ENCODE measurements at places on chromosomes 1 and 21. TPM values are rescaled to one million over a fixed set of nuclear protein-coding genes. Genes with fewer than 3 reads are reported as not detected.

FCRL6 gene
- 1.5 TPM for total RNA-seq

TEKT2 gene
- total RNA-seq, result not detected

KIF14 gene
- 9.3 TPM for total RNA-seq

ADGRL4 gene
- not detected for total RNA-seq

- no peak for DNase-seq
- H3K27ac ChIP-seq, result no peak overlapping the region
- no peaks in the 10 kb centered on the region for H3K27me3 ChIP-seq
- H3K4me1 ChIP-seq, result no peaks in the 10 kb centered on the region
Observed at GRCh38 chr1:44076066-44076465, 42.6 kb upstream of the KLF17 start.

DNA sequence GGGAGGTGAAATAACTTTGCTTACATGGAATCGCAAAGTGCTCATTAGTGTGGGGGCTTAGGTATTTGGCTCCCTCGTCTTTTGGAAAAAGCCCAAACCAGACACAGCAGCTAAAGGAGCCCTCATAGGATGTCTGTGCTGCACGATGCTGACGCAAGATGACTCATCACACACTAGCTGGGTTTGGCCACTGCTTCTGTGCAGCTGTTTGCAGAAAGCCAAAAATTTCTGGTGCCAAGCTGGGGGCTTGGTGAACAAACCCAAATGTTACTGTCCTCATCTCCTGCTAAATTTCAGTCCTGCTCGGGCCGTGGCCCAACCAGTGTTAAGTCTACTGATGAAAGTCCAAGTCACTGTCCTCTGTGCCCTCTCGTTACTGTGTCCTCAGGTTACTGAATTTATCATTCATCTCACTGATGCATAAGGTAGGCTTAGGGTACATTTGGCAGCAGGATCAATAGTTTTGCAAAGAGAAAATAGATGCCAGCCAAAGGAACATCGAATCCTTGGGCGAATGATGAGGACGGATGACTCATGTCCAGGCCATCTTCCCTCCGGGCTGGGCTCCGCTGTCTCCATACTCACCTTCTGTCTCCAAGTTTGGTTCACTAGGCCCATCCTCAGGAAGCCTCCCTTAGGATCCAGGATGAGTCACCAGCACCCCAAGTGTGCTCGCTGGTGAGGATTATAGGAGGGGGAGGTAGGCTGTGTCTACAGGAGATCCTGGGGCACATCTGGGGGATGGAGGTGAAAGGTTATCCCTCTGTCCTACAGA lies 177.7 kb downstream of the ADSS2 start:
- H3K36me3 ChIP-seq, result no peaks in the 10 kb centered on the region
- H3K27me3 ChIP-seq, result no peaks in the 10 kb centered on the region
- DNase-seq, result no peak
- H3K27ac ChIP-seq, result no peak overlapping the region
- H3K4me3 ChIP-seq, result no peak overlapping the region

GRCh38 chr1:30864681-30865080 lies 43.9 kb downstream of the SDC3 start:
- no peak for DNase-seq
- no peak overlapping the region for H3K4me3 ChIP-seq
- peaks cover 5% of the 10 kb centered on the region for H3K4me1 ChIP-seq

DNA sequence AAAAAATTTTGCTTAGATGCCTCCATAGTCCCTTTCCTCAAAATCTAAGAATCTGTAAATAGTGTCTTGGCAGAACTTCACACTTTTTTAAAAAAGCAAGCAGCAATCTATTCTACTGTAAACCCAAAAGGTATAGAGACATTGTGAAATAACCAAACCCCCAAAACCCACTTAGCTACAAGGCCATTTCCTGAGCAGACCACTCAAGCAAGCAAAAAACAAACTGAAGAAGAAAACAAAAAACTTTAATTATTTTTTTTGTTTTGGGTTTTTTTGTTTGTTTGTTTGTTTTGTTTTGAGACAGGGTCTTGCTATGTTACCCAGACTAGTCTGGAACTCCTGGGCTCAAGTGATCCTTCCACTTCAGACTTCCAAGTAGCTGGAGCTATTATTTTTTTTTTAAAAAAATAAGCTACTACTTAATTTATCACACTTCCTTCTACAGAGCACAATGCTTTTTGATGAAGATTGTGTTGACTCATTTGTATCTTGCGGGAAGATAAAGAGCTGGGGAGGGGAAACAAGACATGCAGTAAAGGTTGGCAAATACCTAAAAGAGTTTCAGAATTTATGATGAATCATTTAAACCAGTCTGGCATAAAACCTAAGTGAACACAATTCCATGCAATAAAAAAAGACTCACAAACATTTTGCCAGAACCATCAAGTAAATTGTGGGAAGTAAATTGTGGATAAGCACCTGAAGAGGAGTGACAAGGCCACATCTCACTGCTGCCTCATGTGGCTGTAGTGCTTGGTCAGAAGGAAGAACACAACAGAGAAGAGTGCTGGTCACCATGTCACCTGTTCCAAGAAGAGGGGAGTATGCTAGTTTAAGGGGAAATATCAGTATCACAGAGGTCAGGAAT lies 2.7 kb upstream of the PTPN22 start:
- no peaks in the 10 kb centered on the region for H3K36me3 ChIP-seq
- DNase-seq, result no peak
- no peak overlapping the region for H3K27ac ChIP-seq
- H3K4me3 ChIP-seq, result no peak overlapping the region
- peaks cover 59% of the 10 kb centered on the region for H3K4me1 ChIP-seq
- H3K27me3 ChIP-seq, result no peaks in the 10 kb centered on the region

GRCh38 chr1:209662879-209663327 lies 10.7 kb upstream of the LAMB3 start:
- no peak for DNase-seq
- H3K36me3 ChIP-seq, result no peaks in the 10 kb centered on the region
- no peaks in the 10 kb centered on the region for H3K4me1 ChIP-seq

GRCh38 chr1:87942165-87942564 lies 613.5 kb downstream of the LMO4 start:
- no peaks in the 10 kb centered on the region for H3K27me3 ChIP-seq
- H3K27ac ChIP-seq, result no peak overlapping the region

GRCh38 chr1:1073743-1074587 lies at the start of gene RNF223:
Gene RNF223, minus strand, starts transcription at chr1:1074306. Its CDS starts 1,740 bp downstream, at chr1:1072566.
- H3K4me1 ChIP-seq, result no peaks in the 10 kb centered on the region
- no peak for DNase-seq
- no peak within 1 kb of the TSS for H3K27ac ChIP-seq
- H3K27me3 ChIP-seq, result peaks cover 6% of the 10 kb centered on the region
- no peak within 1 kb of the TSS for H3K4me3 ChIP-seq
- no peaks in the 10 kb centered on the region for H3K36me3 ChIP-seq

DNA sequence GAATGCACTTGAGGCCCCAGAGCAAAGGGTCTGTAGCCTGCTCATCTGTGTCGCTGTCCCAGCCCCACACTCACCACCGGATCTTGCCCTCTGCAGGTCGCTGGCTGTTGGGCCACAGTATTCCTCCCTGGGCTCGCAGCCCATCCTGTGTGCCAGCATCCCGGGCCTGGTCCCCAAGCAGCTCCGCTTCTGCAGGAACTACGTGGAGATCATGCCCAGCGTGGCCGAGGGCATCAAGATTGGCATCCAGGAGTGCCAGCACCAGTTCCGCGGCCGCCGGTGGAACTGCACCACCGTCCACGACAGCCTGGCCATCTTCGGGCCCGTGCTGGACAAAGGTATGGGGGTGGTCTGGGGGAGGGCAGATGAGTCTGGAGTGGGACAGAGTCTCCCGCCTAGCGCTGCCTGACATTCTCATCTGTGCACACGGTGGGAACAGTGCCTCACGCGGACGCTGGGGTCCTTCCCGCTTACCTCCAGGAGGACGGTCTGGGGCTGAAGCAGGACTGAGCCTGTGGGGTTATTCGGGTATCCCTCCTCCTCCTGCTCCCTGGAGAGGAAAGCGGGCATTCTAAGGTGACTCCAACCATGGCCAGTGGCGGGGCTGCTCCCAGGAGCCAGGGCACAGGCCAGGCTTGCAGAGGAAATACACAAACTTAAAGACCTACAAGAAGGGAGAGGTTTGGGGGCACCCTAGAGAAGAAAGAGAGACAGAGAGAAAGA lies 15.9 kb downstream of the WNT3A start:
- H3K27ac ChIP-seq, result no peak overlapping the region
- H3K4me1 ChIP-seq, result no peaks in the 10 kb centered on the region
- H3K36me3 ChIP-seq, result no peaks in the 10 kb centered on the region
- H3K27me3 ChIP-seq, result no peaks in the 10 kb centered on the region
- DNase-seq, result no peak

DNA sequence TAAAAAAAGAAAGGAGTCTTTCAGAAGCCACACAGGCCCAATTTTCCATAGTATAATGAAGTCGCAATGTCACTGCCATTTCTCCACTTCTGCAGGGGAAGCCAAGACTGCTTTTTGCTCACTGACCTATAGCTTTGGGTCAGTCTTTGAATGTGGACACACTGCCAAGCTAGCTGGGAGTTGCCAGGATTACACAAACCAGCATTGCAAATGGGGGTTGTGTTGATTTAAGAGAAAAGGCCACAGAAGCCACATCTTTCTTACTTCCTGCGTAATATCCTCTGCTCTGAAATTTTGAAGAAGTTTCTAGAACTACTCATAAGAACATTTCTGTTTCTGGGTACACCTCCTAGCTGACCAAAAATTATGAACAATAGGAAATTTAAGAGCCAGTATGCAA lies 45.8 kb upstream of the SAMSN1 start:
- peaks cover 21% of the 10 kb centered on the region for H3K4me1 ChIP-seq
- H3K27me3 ChIP-seq, result no peaks in the 10 kb centered on the region
- no peak overlapping the region for H3K27ac ChIP-seq
- no peak overlapping the region for H3K4me3 ChIP-seq

DNA sequence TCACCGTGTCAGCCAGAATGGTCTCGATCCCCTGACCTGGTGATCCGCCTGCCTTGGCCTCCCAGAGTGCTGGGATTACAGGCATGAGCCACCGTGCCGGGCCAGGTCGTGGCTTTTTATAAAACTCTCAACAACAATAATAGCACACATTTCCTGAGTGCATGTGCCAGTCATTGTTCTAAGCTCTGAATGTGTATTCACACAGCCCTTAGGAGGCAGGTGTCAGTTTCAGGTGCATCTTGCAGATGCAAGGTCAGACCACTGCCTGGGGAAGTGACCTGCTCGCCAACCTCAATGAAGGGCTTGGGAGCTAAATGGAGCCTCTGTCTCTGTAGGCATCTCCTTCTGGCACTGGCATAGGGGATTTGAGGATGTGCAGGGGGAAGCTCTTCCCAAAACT lies 1.6 kb upstream of the LEFTY2 start:
- H3K27ac ChIP-seq, result no peak overlapping the region
- no peak for DNase-seq
- no peaks in the 10 kb centered on the region for H3K36me3 ChIP-seq

- H3K27ac ChIP-seq, result no peak overlapping the region
- no peak for DNase-seq
- no peaks in the 10 kb centered on the region for H3K27me3 ChIP-seq
- H3K36me3 ChIP-seq, result no peaks in the 10 kb centered on the region
Observed at GRCh38 chr1:173424782-173425407, 52.2 kb upstream of the PRDX6 start.

GRCh38 chr1:207191776-207192175 lies 87.7 kb downstream of the C4BPA start:
- H3K27ac ChIP-seq, result no peak overlapping the region
- no peaks in the 10 kb centered on the region for H3K27me3 ChIP-seq
- H3K4me1 ChIP-seq, result peaks cover 8% of the 10 kb centered on the region
- H3K36me3 ChIP-seq, result no peaks in the 10 kb centered on the region

DNA sequence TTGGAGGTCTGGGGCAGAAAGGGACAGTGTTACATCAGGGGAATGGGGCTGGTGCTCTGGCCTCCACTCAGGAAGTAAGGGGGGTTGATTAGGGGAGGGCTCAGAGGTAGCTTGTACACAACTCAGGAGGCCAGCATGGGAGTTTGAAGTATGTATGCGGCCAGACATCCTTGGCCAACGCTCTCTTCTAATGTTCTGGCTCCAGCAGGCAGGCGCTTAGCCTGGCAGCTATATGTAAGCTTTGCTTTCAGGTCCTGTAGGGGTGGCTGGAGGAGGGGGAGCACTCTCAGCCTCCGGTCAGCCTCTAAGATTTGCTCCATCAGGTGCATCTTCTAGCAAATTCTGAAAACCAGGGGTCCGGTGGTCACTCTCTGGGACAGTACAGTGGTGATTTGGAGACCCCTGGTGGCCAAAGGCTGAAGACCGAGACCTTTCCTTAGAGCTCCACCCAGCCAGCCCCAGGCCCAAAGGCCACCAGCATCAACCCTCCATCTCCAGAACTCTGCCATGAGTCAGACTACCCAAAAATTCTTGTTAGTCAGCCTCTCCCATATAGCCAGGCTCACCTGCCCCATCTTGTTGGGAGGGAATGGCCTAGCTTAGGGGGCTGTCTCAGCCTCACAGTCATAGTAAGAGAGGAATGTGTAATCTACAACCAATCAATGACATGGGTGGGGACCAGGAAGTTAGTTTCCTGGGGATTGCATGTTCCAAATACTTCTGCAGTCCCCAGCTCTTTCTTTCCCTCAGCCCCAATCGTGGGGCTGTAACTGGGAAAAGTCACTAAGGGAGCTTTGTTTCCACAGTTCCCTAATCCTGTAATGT lies 9.7 kb upstream of the COL8A2 start:
- no peak overlapping the region for H3K27ac ChIP-seq
- H3K27me3 ChIP-seq, result no peaks in the 10 kb centered on the region
- H3K36me3 ChIP-seq, result peaks cover 24% of the 10 kb centered on the region
- DNase-seq, result no peak

Measured in CD8-positive, alpha-beta memory T cell (primary cell).